ENCODE measurements at places on chromosomes 2 and 18.

DNA sequence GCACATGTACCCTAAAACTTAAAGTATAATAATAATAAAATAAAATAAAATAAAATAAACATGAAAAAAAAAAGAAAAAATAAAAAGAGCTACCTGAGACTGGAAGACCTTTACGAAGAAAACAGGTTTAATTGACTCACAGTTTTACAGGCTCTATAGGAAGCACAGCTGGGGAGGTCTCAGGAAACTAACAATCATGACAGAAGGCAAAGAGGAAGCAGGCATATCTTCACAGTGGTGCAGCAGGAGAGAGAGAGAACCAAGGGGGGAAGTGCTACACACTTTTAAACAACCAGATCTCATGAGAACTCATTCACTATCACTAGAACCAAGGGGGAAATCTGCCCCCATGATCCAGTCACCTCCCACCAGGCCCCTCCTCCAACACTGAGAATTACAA lies 379.3 kb upstream of the VWC2L start:
- DNase-seq, result no peak

GRCh38 chr2:65420712-65421431 lies 11.5 kb downstream of the SPRED2 start:
- DNase-seq, result no peak

GRCh38 chr2:240259201-240259923 lies 118.9 kb upstream of the OTOS start:
- DNase-seq, result no peak

DNA sequence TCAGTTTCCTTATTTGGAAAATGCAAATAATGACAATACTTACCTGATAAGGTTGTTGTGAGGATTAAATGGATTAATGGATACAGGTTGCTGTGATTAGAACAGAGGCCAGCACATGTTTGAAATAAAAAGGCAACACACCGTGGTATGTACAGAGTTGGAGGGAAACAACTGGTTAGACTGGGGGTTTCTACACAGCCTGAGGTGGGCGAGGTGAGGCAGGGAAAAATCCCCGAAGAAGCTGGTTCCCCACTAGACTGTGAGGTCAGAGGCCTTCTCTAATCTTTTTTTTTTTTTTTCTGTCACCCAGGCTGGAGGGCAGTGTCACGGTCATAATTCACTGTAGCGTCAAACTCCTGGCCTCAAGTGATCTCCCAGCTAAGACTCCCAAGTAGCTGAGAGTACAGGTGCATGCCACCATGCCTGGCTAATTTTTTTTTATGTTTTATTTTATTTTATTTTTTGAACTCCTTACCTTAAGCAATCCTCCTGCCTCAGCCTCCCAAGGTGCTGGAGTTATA lies 1.2 kb upstream of the E2F6 start:
- DNase-seq, result no peak

DNA sequence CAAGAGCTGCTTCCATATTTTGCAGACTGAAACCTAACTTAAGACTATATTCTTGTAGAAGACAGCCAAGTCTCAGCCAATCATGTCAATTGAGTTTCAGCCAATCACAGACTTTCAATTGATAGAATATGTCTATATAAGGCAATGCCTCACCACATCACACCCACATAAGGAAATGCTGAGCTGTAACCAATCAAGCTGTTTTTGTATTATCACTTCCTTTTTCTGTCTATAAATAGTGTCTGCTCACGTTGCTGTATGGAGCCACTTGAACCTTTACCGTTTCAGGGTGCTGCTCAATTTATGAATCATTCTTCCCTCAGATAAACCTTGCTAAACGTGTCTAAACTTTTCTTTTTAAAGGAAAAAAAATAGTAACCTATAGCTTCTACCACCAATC lies 1554.4 kb upstream of the LRRTM1 start:
- DNase-seq, result no peak

- no peak for DNase-seq
Measured at GRCh38 chr2:100831831-100832230, 11.9 kb downstream of the NPAS2 start.

DNA sequence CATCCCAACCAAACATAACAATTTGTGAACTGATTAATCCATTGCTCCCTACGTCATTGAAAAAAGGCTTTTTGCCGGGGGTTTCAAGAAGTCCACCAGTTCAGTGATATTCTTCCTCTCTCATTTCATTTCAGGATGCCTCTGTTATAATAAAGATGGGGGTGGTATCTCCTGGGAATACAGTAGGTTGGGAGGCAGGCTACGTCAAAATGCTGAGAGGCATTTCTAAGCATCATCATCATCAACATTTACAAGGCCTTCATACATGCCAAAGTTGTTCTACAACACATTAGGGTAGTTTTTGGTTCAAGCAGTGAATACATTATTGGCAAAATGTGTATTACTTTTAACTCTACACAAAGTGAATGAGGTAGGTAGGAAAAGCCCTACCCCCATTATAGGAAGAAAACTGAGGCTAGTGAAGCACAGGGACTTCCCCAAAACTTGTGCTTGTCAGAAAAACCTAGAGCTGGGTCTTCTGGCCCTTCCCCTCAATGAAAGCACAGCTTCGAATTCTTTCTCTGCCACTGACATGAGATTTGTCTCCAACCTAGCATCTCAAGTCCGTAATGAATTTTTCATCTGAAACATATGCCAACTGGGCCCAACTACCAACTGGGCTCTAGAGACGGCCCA lies 11.3 kb downstream of the OSR1 start:
- no peak for DNase-seq

DNA sequence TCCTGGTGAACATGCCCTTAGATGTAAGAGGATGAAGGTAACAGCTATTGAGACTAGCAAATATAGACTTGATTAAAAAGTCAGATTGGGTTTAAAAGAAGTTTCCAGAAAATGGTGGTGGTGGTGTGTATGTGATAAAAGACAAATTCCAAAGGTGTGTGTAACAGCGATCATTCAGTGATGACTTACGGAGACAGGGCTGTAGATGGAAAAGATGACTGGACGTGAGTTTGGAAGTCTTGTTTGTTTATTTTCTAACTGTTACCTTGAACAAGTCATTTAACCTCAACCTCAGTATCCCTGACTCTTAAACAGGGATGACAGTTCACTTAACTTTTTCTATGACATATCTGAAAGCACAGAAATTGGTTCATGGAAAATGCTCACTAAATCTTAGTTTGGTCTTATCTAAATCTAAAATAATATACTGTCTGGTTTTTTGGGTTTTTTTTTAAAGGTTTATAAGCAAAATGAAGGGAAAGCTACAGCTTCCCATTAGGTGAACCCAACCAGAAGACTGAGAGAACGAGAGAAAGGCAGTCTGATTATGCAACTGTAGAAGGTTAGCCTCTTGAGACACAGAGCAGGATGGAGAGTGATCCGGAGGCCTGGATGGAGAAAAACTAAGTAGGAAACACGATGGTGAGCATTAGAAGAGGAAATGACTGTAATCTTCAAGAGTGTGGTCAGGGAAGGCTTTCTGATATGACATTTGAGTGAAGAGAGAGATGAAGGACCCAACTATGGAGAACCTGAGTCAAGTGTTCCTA lies 71.9 kb downstream of the TCF4 start:
- DNase-seq, result no peak

DNA sequence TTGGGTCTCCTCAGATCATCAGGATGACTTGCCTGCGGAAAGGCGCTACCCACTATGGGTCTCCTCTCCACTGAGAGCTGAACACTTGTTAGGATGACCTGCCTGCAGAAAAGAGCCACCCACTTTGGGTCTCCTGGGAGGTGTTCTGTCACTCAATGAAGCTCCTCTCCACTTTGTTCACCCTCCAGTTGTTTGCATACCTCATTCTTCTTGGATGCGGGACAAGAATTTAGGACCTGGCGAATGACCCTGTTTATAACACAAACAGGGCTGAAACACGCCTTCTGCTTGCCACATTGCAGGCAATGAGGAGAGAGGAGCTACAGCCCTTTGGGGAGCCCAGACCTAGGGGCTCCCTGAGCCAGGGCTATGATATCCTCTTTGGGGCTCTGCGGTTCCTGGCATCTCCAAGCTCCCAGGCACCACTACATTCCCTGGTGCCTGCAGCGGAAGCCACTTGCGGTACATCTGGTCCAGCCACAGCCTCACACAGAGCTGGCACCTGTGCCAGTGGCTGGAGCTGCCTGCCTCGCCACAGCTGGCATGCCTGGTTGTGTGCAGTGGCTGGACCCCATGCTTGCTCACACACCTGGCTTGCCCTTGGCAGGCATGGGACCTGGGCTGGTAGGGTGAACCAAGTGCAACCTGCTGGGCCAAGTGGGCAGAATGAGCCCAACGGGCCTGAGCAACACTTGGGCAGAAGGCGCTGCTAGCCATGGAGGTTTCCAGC lies 20.6 kb downstream of the ANKRD29 start:
- DNase-seq, result no peak

DNA sequence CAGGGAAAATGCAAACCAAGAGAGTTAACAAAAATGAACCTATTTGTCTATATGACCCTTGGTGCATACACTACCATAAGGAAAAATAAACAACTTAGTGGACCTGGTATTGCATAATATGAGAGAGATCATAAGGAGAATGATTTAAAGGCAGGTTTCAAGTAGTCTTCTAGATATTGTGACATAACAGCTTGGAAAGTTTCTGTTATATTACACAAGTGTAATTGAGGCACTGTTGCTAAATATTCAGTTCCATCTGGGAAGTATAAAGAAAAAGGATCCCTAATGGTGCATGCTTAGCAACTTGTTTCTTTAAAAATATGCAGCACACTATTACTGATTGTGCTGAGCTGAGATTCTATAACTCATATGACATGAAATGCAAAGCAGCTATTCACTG lies 252.2 kb upstream of the SPHKAP start:
- DNase-seq, result no peak

DNA sequence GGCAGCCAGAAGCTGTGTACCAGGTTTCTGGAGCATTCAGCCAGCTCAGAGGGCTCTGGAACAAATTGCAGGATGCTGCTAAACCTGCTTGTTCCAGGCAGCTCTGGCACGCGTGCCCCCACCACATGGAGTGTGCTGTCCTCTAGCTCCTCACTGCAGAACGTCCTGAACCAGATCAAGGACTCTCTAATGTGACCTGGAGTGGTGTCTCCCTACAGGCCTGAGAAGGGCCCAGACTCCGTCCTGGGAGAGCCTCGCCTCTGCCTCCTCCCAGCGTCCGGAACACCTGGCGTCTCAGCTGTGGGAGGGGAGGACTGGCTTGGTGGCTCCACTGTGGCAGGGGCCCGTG lies 115.6 kb upstream of the GPC1 start:
- DNase-seq, result no peak

GRCh38 chr18:70554854-70555445 lies 266.1 kb downstream of the SOCS6 start:
- no peak for DNase-seq

DNA sequence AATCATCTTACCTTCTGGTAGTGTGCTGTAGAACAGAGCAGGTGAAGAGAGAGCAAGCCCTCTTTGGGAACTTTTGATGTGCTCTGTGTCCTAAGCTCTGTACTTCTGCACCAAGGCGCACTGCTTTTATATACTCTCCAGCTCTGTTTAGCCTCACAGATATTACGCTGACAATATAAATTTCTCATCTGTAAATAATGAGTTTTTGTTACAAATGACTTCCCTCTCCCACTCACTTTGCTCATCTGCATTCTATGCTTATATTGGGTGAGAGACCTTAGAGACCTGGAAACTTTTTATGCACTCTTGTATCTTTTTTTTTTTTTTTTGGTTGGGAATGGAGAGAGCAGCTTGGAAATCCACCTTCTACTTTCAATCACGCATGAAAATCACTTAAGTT lies at the start of gene GCG:
Gene GCG (minus strand): TSS at position 101 of the 400 bp plus-strand sequence. CDS start 3,069 bp downstream, outside the sequence.
- no peak for DNase-seq

DNA sequence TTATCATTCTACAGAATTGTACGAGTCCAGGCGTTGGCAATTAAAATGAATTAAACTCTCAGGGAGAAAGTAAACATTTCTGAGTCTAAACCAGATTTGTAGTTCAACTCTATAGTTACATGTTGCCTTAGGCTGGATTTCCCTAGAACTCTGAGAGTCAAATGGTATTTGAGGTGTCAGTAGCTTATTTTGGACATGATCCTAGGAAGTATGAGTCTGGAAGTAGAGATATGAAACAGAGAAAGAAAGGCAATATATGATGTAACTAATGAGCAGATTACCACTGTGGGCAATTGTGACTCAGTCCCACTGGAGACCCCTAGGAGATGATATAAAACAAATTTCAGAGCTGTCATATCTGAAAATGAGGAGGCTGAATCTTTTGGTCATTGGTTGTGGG lies 199.1 kb upstream of the UBE2E3 start:
- no peak for DNase-seq

GRCh38 chr2:43495727-43496126 lies 100.1 kb downstream of the THADA start:
- no peak for DNase-seq

DNA sequence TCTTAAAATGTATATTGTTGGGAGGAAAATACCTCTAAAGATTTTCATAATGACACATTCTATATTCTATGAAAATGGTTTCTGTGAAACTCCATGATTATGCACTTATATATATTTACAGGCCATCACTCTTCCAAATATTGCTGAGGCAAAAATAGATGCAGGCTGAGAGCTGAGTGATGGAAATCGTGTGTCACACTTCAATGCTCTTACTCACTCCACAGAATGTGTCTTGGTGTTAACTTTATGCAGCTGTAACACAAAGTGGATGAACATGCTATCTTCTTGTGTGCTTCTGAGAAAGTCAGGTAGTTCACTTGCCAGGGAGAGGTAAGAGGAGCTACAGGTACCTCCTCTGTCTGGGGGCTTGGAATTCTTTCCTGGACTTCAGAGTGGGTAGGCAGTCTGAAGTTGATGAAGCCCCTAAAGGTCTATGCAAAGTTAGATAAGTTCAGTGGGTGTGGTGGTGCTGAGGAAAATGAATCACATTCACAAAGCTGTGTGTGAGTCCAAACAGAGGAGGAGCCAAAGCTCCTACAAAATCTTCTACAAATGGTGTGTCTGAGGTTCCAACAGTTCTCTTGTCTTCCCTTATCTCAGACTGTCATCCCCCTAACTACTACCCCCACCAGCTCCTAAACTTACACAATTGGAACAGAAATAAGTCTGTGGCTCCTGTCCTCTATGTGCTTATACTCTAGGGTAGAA lies 74.2 kb upstream of the ST6GAL2 start:
- DNase-seq, result no peak

- DNase-seq, result no peak
Measured at GRCh38 chr2:13581471-13581870, 864.7 kb downstream of the TRIB2 start.

DNA sequence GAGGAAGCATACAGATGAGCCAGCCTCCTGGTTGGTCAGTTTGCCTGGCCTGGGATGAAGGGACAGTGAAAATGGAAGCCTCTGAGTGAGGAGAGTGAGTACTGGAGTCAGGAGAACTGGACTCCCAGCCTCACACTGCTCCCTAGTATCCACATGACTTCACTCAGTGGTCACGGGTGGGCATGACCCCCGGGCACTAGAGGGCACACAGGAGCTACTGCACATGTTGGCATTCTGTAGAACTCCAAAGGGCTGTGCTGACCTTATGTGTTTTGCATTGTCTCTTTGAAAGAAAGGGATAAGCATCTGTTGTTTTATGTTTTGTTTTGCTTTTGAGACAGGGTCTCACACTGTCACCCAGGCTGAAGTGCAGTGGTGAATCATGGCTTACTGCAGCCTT lies 23.7 kb downstream of the NCAPH start:
- peak; percentile 15 for DNase-seq
